Renal pelvis (tissue), 12 donors: ENCODE measurements at places on chromosomes 13 and 19. TPM values are rescaled to one million over a fixed set of nuclear protein-coding genes. Genes with fewer than 3 reads are reported as not detected.

- DNase-seq = no peak
Measured at GRCh38 chr13:101846249-101846648, 393.8 kb downstream of the ITGBL1 start.

DNA sequence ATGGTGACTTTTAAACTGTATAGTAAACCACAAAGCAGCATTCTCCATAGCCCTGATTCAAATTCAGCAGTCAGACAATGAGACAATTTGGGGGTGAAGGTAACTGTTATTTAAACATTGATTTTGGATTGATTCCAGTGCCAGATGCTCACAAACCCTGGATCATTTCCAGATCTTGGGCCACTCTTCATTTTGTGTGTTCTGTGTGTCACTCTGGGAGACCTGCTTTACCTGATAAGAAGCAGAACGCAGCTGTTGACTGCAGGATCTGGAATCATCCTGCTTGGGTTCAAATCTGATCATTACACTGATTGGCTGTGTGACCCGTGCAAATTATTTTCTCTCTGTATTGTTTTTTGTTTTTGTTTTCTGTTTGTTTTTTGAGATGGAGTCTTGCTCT, 4.0 kb upstream of the PCDH8 start:
- no peak for DNase-seq

GRCh38 chr19:30078381-30078910, 136.4 kb downstream of the URI1 start:
- no peak for DNase-seq

- DNase-seq = no peak
Measured at GRCh38 chr13:35475960-35476943, at the start of gene MAB21L1. MAB21L1 (minus strand) TSS chr13:35476689; CDS start chr13:35476138, 551 bp downstream.

- DNase-seq = no peak
Measured at GRCh38 chr19:19459707-19460251, 54.3 kb downstream of the GATAD2A start.

GRCh38 chr13:71591374-71591773, 275.6 kb downstream of the DACH1 start:
- DNase-seq = no peak

- no peak for DNase-seq
Measured at GRCh38 chr19:44677019-44677811, 5.9 kb downstream of the CEACAM19 start.

DNA sequence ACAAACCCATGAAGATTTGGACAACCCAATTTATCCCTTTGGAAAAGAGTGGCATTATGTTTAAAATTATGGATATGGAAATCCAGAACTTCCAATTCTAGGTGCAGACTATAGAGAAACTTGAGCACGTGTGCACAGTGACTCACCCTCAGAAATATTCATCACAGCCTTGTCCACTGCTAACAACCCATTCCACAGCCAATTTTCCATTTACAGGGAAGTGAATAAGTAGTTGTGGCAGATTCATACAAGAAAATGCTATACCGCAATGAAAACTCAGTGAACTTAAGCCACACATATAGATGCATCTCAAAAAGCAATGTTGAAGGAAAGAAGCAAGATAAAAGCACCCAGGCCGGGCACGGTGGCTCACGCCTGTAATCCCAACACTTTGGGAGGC, 133.3 kb downstream of the USP12 start:
- no peak for DNase-seq

- no peak for DNase-seq
Measured at GRCh38 chr13:74158571-74159352, 24.6 kb upstream of the KLF12 start.

DNA sequence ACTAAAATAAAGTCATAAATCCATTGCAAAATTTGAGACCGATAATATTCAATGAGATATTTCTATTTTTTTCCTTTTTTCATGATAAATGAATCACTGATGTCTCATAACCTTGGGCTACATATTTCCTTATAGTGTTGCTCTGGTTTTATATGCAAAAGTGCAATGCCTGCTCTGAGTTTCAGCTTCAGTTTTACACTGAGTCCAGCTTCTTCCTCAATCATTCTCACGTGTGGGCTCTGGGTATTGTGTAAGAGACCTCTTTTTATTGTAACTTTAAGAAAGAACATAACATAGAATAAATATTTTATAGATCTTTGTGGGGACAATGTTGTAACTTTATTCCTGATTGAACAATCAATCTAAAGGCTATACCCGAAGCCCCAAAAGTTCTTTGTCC, 280.2 kb upstream of the EDNRB start:
- DNase-seq = no peak

DNA sequence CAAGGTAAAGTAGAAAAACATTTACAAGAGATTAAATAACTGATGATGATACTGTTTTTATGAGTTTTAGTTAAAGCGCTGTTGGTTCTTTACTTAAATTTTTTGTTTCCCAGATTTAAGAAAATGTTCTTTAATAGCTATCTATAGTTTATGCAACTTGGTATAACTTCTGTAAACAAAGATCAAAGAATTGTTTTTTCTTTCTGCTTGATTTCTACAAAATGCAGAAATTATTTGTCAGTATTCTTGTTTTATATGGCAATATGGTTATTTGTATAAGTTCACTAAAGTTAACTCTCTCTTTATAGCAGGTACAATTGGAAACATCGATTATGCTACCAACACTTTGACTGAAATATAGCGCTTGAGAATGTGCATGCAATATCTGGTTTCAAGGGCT, 2465.1 kb upstream of the PCDH20 start:
- no peak for DNase-seq

GRCh38 chr13:27600711-27601110, 19.6 kb downstream of the LNX2 start:
- no peak for DNase-seq

GRCh38 chr19:19659646-19660245, 3.7 kb downstream of the ATP13A1 start:
- no peak for DNase-seq

DNA sequence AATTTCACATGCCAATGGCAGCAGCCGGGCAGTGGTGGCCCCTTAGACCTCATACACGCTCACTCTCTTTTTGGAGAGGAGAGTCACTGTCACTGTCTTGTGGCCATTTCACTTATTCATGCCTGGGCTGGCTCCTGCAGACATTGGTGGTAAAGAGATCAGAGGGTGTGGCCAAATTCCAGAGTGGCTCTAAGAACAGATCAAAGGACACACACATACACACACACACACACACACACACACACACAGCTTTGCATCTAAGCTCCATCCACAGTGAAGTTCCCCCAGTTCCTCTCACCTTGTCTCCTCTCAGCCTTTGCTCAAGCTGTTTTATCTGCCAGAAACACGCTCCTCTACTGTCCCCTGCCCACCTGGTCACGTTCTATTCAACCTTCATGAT, 46.5 kb upstream of the KPNA3 start:
- no peak for DNase-seq

DNA sequence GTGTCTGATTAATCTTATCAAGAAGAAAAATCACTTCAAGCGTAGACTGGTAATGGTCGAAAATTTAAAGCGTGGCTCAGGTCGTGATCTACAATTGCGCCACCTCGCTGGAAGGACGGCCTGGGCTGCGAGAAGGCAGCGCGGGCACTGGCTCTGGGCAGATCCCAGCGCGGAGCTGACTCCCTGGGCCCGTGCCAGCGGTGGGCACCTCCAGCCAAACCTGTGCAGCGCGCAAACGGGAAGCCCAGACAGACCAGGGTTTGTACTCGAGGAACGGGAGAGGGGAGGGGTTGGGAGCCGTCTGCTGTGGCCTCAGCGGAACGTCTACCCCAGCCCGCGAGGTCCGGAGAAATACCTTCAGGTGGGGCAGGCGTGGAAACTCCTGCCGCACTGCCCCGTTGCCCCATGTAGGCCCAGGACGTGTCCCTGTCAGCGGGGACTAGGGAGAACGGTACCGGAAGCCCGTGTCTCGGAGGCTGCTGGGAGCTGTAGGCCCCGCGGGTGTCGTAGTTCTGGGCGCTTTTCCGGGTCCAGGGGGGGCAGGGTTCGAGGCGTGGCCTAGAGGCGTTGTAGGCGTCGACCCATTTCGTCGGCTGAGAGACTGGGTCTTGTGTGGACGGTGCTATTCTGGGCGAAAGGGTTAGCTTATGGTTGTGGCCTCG, 21.1 kb downstream of the ZNF274 start:
- no peak for DNase-seq

RAP2A gene
- 40.1 TPM for polyA plus RNA-seq

ATP4B gene
- polyA plus RNA-seq = 0.53 TPM

KLK12 gene
- polyA plus RNA-seq = not detected

BCL3 gene
- 8.5 TPM for polyA plus RNA-seq

C19orf33 gene
- polyA plus RNA-seq = 10.6 TPM

FFAR1 gene
- 0.46 TPM for polyA plus RNA-seq

RUBCNL gene
- 3.3 TPM for polyA plus RNA-seq

PDE4C gene
- 0.77 TPM for polyA plus RNA-seq

RDH8 gene
- polyA plus RNA-seq = not detected

ZNF229 gene
- polyA plus RNA-seq = 16.5 TPM
